Left kidney (tissue), 8 donors: ENCODE measurements at places on chromosomes 3 and 15. TPM values are rescaled to one million over a fixed set of nuclear protein-coding genes. Genes with fewer than 3 reads are reported as not detected.

- no peak for DNase-seq
Observed at GRCh38 chr3:107985496-107985895, 105.3 kb downstream of the CD47 start.

DNA sequence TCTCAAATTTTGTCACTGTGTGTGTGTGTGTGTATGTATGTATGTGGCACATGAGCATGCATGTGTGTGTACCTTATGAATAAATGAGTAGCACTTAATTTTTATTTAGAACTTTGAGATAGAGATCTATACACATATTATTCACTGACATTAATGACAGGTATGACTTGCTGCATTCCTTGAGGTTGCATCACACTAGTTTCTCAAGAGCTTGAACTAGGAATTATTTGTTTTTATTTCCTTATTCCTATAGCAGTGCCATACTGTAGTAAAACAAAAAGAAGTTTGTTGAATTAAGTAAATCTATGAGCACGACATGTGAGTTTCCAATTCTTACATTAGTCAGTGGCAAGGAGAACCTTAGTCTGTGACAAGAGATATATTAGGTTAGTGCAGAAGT, 943.9 kb downstream of the ROBO1 start:
- no peak for DNase-seq

GRCh38 chr15:42065468-42065867, 28.9 kb downstream of the PLA2G4D start:
- DNase-seq: no peak

DNA sequence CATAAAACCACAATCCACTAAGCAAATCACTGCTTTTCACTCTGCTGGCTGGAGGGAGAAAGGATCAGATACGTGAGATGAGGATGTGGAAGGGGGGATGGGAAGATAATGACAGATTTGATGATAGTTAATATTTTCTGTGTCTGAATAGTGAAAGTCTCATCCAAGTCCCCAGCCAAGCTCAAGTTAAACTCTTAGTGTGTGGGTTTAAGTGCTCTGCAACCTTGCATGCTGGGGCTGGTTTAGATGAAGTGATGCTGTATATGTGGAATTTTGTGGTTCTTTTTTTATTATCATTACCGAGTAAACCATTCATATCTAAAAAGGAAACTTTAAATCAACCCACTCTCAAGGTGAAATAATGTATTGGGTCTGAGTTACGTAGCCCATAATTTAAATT, 111.0 kb downstream of the TPRG1 start:
- DNase-seq: no peak

- no peak for DNase-seq
Observed at GRCh38 chr15:90871716-90872485, 3.5 kb downstream of the FURIN start.

The CCK gene
- polyA plus RNA-seq: not detected

- DNase-seq: no peak
Observed at GRCh38 chr3:10614168-10614567, 108.8 kb upstream of the ATP2B2 start.

DNA sequence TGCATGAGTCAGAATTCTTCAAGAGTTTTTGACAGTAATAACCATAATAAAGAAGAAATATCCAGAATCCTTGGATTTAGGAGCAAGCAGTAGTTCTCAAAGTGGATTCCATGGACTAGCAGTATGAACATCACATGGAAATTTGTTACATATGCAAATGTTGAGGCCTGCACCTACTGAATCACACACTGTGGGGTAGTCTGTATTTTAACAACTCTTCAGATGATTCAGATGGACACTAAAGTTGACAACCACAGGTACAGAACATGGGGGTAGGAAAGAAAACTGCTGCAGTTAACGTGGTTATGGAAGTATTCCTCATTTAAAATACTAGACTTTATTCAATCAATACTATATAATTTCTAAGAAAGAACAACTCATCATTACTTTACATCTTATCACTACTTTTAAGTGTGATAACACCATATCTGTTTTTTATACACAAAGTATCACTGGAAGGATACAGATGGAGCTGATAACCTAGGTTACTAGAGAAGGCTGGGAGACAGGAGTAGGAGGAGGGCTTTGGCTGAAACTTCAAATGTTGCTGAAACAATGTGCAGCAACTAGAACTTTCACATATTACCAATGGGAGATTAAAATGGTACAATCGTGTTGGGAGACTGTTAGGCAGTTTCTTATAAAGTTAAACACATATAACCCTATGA, 11.7 kb downstream of the NEDD4 start:
- no peak for DNase-seq

The PDHB gene
- 117 TPM for polyA plus RNA-seq

DNA sequence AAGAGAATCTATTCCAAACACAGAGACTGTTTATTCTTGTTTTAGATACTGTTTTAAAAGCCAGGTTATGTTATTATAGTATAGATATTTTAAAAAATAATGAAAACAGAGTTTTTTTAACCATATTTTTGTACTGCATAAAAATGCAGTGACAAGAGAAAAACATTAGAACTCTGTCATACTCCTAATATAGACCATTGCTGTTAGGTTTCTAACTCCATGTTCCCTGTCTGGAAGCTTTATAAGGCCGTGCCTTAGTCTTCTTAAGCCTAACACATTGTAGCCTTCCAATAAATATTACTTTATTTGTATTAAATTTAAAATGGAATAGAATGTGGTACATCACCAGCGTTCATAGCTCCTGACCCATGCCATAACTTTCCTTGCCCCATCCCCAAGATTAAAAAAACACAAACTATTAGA, 53.2 kb downstream of the MBNL1 start:
- DNase-seq: no peak

GRCh38 chr15:67690936-67691335, 134.4 kb upstream of the SKOR1 start:
- no peak for DNase-seq

DNA sequence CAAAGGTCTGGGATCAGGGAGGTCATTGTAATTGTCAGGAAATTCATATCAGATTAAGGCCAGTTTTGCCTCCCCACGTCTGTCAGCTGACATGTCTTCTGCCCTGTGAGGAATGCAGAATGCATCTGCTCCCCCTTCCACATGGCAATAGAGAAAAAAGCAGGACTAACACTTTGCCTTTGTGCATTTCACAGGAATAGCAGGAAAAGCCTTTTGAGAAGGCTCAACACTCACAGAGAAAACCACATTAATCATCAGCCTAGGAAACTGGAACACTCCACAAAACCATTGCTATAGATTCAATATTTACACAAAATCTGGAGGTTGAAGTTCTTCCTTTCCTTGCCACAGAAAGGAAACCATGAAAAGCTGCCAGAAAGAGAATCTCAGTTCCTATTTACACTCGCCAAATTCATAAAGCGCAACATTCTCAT, 165.2 kb upstream of the HES1 start:
- DNase-seq: no peak

The DNAJA4 gene
- 37.6 TPM for polyA plus RNA-seq

DNA sequence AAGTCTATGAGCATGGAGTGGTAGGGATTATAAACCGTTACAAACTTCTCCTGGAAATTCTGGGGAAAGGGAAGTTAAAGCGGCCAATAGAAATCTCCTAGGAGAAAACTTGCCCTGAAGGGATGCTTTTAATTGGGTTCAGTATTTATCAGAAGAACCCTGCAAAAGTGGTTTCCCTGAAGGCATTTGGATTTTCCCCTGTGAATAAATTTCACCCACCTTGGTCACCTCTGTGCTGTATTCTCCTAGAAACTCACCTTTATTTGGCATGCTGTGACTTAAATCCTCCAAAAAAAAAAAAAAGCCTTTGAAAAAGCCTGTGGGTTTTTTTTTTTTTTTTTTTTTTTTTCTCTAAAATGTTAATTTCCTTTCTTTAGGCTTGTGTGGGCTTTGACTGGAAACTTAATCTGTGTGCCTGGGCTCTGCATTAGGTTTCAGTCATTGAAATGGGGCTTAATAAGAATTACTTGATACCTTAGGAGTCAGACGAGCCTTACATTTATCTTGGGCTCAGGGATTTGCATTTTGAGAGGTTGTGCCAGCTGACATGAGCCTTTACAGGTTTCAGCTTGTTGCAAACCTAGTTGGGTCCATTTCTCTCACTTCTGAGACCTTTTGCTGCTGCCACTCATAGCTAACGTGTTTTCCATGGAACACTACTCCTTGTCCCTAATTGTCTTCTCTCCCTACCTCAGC, 22.0 kb downstream of the TGFBR2 start:
- no peak for DNase-seq

GRCh38 chr15:50945725-50946124, 37.2 kb downstream of the AP4E1 start:
- DNase-seq: no peak

- no peak for DNase-seq
Observed at GRCh38 chr3:52614689-52615088, 71.0 kb downstream of the PBRM1 start.

DNA sequence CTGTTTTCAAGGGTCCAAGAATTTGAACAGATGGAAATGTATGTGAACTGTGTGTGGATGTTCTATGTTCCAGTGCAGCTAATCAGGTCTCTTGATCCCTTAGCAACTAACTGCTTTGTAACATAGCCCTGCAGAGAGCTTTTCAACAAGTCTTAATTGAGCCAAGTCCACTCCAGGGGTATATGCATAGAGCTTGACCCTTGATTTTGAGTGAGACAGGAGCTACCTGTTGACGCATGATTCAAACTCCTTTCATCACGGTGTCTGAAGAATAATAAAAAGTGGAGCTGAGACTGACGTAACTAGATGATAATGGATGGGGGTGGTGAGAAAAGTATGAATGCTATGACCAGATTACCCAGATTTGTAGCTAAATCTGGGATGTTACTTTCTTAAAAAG, 93.3 kb upstream of the CCDC54 start:
- DNase-seq: no peak

DNA sequence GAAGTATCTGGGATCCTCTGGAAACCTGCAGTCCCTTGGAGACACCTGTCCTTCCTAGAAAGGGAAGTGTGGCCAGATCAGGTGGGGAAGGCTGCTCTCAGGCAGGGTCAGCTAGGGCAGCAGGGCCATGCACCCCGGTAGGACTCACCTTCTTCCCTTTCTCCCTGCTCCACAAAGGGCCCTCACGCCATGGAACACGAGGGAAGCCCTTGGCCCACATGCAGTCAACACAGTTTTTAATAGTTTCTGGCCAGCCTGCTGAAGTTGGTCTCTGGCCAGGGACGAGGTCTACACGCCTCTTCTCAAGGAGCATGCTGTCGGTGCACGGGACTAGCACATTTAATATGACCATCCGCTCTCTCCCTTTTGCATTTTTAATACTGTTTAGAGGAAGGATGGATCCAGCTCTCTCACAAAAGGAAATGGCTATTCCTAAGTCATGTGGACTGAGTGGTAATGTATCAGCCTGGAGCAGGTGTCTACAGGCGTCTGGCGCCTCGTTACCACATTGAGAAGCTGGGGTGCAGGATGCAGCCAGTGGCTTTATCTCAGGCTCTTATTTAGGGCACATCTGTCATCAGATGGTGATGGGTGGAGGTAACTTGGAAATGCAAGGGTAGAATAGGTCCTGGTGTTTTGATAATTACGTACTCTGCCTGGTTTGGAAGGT, 153.9 kb downstream of the KLF13 start:
- DNase-seq: no peak

GRCh38 chr3:99834211-99834957, 16.7 kb downstream of the CMSS1 start:
- no peak for DNase-seq

- no peak for DNase-seq
Observed at GRCh38 chr3:16070707-16071106, 103.8 kb upstream of the GALNT15 start.

The NEK10 gene
- 2.3 TPM for polyA plus RNA-seq

The SOX14 gene
- polyA plus RNA-seq: not detected

The PPP2R3A gene
- polyA plus RNA-seq: 25.0 TPM
